Uterine smooth muscle cell (primary cell): ENCODE measurements at places on chromosomes 12 and 14. TPM values are rescaled to one million over a fixed set of nuclear protein-coding genes. Genes with fewer than 3 reads are reported as not detected.

ARMH4 gene
- total RNA-seq: 5.3 and 10.7 TPM in 2 replicates

ABCC9 gene
- 20.5 and 37.9 TPM in 2 replicates for total RNA-seq

OTX2 gene
- total RNA-seq: not detected in 2 replicates

OASL gene
- total RNA-seq: 0.22 and 0.50 TPM in 2 replicates

SMIM41 gene
- total RNA-seq: 0.11 and 0.37 TPM in 2 replicates

SIX6 gene
- not detected in 2 replicates for total RNA-seq

CLEC1B gene
- not detected in 2 replicates for total RNA-seq

FAM90A1 gene
- total RNA-seq: 0.11 and 0.12 TPM in 2 replicates

CSRP2 gene
- total RNA-seq: 20.3 and 42.2 TPM in 2 replicates

PLCZ1 gene
- not detected in 2 replicates for total RNA-seq

SYNDIG1L gene
- total RNA-seq: not detected in 2 replicates

GZMB gene
- total RNA-seq: not detected in 2 replicates

CDKN1B gene
- total RNA-seq: 42.4 and 55.0 TPM in 2 replicates

CLEC2B gene
- 13.9 and 15.0 TPM in 2 replicates for total RNA-seq

CCDC177 gene
- under 0.01 TPM in 1 of 2 replicates, not detected in the other for total RNA-seq
